ENCODE measurements at places on chromosomes 1 and 21.

DNA sequence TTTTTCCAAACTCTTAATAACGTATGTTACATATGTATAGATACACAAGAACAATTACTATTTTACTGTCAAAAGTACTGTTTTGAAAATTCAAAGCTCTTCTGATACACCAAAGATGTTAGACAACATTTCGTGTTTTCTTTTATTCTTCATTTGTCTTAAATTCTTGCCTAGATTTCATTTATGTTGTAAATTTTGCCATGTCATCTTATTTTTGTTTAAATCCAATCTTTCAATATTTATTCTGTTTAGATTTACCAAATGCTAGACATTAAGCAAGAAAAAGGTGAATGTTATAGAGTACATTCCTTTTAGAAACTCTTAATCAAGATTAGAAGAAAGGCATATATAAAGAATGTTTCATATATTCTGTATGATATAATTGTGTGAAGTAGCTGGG is 876.9 kb downstream of the KCNT2 start:
- DNase-seq = no peak

- no peak for DNase-seq
Measured at GRCh38 chr1:7991504-7992440, 30.3 kb downstream of the PARK7 start.

- DNase-seq = no peak
Measured at GRCh38 chr1:87299661-87300060, 29.0 kb upstream of the LMO4 start.

DNA sequence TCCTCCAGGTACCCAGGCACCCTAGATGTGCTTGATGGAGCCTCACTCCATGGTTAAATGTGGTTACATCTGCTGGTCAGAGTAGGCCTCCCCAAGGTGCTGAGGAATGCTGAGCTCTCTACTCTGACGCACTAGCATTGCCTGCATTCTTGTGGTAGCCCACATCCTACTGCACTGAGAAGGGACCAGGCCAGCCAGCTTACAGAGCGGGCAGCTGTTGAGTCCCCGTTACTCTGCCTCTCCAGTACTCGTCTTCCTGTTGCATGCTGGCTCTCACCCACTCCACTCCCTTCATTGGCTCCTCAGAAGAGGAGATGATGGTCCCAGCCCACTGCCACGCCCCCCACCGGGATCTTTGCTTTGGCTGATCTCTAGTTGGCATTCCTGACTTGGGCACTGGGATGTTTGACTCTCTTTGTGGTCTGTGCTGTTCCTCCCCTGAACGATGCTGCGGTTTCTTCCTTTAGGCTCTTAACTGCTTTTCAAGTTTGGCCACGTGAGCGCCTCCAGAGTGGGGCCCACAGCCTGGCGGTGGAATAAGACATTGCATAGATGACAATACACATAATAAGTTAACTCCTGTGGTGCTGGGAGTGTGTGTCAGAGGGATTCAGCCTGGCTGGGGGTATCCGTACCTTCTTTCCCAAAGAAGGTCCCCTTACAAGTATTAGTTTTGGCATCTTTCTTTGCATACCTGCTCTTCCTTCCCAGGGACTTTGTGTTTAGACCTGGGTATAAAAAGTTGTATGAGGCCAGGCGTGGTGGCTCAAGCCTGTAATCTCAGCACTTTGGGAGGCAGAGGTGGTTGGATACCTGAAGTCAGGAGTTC is 18.6 kb downstream of the AZIN2 start:
- no peak for DNase-seq

- no peak for DNase-seq
Measured at GRCh38 chr1:101260556-101261350, 23.9 kb downstream of the S1PR1 start.

- DNase-seq = no peak
Measured at GRCh38 chr21:16055014-16055413, 325.2 kb downstream of the USP25 start.

DNA sequence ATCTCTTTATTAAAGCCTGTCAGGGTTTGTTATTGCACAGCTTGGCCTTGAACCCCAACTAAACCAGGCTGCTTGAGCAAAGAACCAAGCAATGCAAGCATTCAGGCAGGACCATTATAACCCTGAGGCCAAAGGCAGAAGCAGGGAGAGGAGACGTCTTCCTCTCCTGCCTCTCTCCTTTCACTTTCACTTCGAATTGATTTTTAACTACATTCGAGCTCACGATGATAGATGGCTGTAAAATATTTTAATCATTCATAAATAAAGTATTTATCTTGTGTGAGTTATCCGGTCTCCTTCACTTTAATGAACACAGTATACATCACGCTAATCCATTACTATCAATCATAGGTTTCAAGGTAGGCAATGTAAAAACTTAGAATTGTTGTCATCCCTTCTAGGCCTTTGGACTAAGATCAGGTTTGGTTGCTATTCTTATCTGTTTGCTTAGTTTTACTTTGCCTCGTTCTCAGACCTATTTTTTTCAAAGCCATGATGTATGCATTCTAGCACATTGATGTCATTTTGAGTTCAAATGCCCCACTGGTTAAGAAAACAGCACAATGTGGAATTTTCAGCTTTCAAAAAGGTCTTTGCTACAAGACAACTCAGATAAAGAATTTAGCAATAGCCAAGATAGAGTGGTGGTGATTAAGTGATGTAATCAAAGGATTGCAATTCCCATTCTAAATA is 480.2 kb upstream of the RUNX1 start:
- DNase-seq = no peak

DNA sequence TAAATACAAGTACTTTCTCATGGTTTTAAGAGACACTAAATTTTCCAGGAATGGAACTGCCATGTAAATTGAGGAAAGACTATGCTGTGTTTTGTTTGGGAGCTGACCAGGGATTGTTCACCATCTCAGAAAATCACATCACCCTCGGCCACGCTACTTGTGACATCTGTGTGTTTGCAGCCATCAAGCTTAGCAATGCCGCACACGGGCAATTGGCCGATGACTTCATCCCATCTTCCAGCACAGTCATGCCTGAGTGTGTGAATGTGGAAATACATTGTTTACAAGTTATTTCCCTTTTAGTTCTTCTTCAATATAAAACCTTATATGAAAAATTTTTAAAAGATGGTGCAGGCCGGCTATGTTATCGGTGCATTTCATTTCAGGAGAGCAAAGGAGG is 121.6 kb downstream of the GLIS1 start:
- no peak for DNase-seq

DNA sequence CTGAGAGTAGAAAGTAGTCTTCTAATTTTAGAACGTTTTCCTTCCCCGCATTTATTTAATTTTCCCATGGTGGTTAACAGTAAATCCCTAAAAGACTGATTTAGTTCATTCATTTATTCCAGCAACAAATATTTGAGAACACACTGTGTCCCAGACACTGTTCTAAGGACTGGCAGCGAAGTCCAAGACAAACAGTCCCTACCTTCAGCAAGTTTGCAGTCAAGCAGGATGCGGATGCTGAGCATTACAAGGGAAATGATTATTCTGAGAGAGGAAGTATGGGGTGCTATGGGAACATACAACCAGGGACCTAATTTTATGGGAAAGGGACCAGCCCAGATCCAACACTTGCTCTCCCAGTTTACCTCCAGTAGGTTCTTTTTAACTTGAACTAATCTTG is 1.2 kb upstream of the C1orf74 start:
- no peak for DNase-seq

All from colonic mucosa (tissue), 4 donors.